ENCODE measurements at places on chromosomes 6 and 20. TPM values are rescaled to one million over a fixed set of nuclear protein-coding genes. Genes with fewer than 3 reads are reported as not detected.
A peak's percentile ranks its signal among the peaks of the same experiment; 100 is the strongest.

DNA sequence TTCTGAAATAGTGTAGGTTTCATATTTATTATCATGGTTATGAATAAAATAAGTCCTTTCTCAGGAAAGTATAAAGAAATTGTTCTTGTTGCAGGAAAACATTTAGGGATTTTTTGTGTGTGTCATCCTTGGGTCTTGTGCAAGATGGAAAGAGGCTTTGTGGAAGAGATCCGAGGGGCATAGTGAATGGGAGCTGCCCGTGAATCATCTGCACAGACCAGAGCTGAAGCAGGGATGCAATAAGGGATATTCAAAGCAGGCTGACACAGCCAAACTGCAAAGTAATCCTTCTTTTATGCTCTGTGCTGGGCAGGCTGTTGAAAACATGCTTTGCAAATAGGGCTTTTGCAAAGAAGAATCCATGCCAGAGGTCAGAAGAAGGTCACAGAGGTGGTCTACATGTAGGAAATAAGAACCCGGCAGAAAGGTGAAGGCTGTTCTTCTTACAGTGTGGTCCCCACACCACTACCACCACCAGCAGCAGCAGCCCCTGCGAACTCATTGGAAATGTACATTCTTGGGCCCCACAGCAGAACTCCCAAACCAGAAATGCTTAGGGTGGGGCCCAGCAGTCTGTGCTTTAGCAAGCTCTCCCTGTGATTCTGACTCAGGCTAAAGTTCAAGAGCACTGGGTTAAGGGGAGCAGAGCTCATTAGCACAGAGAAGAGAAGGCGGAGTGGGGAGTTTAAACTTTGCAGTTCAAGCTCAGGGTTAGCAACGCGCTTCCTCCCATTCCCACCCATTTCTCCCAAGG is 237.6 kb downstream of the QKI start:
- no peak for DNase-seq

Gene GGT7
- 0.55 TPM for total RNA-seq

DNA sequence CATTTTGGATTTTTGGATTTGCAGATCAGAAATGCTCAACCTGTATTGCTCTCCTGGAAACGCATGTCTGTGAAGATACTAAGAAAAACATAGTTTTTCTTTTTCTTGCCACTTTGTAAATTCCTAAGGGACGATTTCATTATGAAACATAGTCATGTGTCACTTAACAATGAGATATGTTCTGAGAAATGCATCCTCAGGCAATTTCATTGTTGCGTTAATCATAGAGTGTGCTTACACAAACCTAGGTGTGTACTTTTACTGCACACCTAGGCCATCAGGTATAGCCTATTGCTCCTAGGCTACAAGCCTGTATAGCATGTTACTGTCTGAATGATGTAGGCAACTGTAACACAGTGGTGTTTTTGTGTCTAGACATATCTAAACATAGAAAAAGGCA is 13.4 kb upstream of the THEMIS start:
- DNase-seq = no peak

Gene SLC29A1
- total RNA-seq = 24.7 TPM

DNA sequence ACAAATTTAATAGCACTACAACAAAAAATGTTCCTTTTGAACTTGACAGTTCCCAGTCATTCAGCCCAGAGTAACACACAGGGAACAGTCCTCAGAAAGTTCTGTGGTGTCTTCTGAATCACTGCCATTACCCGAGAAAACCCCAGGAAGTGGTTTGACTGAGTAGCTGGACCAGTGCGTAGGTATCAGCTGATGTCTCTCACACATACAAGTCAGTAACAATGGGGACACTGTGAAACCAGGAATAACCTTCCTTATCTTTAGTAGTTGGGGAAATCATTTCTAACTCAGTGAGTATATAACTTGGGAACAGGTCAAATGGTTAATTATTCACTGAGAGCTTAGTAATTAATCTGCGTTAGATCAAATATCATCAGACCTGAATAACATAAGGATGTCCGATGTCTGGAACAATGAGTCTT is 73.1 kb downstream of the HIVEP2 start:
- DNase-seq = peak; percentile 93

GRCh38 chr6:42846505-42846904 is 32.9 kb upstream of the RPL7L1 start:
- DNase-seq = no peak

DNA sequence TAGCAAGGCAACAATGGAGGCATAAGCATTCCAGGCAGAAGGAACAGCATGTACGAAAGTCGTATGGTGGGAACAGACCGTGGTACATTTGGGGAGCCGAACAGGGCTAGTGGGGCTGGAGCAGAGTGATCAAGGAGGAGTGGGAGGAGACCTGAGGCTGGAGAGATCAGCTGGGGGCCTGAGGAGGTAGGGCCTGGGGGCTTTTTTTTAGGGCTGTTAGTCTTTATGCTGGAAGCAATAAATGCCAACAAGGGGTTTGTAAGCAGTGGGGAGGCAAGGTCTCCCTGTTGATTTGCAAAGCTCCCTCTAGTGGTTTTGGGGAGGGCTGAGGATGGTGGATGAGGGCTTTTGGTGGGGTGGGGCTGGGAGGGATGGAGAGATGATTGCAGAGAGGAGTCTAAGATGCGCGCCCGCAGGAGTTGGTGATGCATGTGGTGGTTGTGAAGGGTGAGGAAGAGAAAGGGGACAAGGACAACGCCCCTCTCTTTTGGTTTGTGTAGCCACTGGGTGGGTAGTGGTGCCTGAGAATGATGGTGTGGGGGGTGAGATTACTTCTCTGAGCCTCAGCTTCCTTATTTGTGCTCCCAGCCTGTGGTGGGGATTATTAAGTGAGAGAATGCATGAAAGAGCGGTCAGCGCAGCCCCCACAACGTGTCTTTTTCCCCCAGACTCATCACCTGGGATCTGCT is 74.1 kb upstream of the TOX2 start:
- DNase-seq = peak; percentile 44

GRCh38 chr20:10502098-10502526 is 67.0 kb downstream of the SLX4IP start:
- no peak for DNase-seq

Gene SLC22A23
- total RNA-seq = 8.2 TPM

Gene PTK6
- 2.0 TPM for total RNA-seq

- no peak for DNase-seq
These were observed 155.4 kb downstream of the MCHR2 start for GRCh38 chr6:99838607-99839006.

Gene BPIFB2
- not detected for total RNA-seq
